Naive thymus-derived CD8-positive, alpha-beta T cell (primary cell): ENCODE measurements at places on chromosomes 2 and 18.

DNA sequence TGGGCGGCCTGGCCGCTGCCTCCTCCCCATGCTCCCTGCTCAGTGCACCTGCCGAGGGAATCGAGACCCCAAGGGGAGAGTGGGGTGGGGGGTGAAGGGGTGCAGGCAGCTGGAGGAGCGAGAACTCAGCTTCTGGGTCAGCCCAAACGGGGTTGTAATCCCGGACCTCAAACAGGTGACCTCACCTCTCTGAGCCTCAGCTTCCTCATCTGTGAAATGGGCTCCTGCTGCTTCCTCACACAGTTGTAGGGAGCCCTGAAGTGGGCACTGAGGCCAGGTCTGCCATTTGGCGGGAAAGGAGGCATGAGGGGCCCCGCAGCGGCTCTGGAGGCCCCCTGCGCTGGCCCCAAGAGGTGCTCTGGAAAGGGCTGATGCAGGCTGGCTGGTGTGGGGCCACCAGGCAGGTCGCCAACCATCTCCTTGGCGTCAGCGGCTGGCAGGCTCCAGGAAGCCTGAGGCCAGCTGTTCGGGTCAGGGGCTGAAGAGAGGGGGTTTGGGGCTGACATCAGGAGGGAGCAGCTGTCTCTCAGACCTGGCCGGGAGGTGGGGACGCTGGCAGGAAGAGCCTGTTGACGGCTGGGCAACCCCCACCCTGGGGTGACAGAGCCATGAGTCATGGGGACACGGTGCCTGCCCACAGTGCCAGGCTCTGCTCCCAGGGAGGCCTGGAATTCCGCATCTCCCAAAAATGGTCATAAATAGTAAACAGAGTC lies 4.9 kb downstream of the KLHL30 start:
- DNase-seq: no peak

- DNase-seq: no peak
These were observed 73.8 kb downstream of the KIF5C start for GRCh38 chr2:148948868-148949267.

DNA sequence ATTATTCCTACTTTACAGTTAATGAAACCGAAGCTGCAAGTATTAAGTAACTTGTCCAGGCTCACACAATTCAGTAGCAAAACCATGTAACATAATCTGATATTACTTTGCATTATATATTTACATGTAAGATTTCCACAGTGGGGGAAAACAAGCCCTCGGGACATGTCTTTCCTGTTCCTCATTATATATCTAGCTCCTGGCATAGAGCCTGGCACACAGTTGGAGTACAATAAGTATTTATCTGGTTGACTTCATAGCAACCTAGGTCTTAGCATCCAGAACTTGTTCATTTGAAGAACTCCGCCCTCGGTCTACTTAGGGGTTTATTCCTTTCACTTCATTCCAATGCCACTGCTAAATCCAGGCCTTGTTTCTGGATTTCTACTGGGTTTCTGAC lies 1.6 kb upstream of the RBM45 start:
- no peak for DNase-seq

DNA sequence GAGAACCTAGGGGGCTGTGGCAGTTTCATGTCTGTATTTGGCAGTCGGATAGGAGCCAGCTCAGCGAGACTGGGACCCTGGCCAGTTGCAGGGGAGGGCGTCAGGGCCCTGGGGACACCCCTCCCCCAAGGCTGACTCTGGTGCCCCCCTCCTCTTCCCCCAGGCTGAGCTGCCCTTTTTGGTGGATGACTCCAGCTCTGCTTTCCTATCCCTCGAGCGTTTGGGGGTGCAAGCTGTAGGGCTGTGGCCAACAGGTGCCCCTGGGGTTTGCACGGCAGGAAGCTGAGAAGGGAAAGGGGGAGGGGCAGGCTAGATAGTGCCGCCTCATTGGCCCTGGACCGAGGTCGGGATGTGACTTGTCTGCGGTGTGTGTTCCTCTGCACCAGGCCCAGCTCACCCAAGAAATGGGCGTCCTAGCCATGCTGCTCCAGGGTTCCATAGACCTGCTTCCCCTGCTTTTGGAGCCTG lies 26.4 kb downstream of the SPEG start:
- no peak for DNase-seq

GRCh38 chr2:111624411-111625156 lies 259.4 kb downstream of the ANAPC1 start:
- no peak for DNase-seq

- DNase-seq: no peak
These were observed 45.8 kb downstream of the TCF7L1 start for GRCh38 chr2:85178980-85179411.

DNA sequence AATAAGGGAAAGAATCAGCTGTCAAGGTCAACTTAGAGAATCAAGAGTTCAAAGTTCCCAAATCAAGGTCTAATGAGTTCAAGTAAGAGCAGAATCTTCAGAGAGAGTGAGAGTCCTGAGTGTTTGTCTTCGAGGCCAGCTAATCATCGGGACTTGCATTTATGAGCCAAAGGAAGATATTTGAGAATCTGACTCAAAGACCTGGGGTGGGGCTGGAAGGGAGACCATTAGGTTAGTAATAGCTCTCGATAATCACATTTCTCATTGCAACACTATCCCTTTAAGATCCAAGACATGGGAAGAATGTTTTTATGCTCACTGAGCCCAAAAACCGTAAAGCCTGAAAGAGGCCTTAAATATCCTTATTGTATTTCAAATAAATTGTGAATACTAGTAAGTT lies 72.0 kb upstream of the FSHR start:
- no peak for DNase-seq

GRCh38 chr2:70830366-70830765 lies 5.2 kb downstream of the CD207 start:
- DNase-seq: no peak

DNA sequence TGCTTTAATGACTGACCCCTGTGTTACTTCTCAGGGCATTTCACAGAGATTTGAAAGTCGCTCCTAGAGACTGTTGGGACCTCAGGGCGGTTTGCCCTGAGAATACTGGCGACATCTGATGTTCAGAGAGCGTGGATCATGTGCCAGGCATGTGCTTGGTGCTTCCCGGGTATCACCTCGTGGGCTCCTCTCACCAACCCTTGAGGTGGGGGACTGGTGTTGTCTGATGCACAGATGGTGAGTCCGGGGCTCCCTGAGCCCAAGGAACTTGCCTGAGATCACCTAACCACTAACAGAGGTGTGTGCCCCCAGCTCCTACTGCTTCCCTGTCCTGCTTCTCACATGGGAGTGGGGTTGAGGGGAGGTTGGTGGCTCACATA lies 16.2 kb downstream of the ATOH8 start:
- no peak for DNase-seq

- DNase-seq: no peak
These were observed 166.6 kb upstream of the HNMT start for GRCh38 chr2:137797641-137798040.

GRCh38 chr2:40430776-40431599 lies 20.9 kb downstream of the SLC8A1 start:
- no peak for DNase-seq

DNA sequence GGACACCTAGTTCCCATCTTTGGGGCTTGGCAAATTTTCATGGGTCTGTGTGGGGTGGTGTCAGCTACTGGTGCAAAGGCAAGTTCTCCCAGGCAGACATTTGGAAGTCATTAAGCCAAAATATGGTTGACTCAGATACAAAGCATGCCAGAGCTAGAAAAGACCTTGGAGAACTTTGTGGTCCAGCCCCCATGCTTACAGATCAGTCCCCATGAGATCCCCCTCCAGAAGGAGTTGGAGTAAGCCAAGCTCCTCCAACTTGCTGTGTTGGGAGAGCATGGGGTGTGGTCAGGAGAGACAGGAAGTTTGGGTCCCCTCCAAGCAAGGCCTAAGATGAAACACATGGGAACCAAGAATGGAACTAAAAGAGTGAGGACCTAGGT lies 224.5 kb downstream of the CYP26B1 start:
- DNase-seq: no peak

DNA sequence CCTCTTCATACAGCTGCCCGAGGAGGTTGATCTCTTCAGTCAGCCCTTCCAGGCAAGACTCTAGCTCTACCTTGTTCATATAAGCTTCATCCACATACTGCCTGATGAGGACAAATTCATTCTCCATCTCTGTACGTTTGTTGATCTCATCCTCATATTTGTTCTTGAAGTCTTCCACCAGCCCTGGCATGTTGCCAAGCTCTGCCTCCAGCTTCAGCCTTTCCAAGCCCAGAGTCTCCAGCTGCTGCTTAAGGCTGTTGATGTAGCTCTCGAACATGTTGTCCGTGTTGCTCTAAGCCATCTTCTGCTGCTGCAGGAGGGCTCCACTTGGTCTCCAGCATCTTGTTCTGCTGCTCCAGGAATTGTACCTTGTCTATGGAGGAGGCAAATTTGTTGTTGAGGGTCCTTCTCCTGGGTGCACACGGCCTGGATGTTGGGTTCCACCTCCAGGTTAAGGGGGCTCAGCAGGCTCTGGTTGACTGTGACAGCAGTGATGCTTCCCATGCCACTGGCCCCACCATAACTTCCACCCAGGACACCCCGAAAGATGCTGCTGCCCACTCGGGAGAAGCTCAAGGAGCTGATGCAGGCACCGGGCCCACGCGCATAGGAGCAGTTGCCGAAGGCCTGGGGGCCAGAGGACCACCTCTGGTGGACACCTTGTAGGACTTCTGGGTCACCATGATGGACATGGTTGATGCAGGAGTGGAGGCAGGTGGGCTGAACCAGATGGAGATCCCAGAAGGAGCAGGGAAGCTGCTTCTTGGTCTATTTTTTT lies 30.3 kb downstream of the ICA1L start:
- DNase-seq: no peak

- no peak for DNase-seq
These were observed 19.9 kb upstream of the SCYGR1 start for GRCh38 chr2:227407591-227408151.

- DNase-seq: no peak
These were observed 75.4 kb upstream of the GRB14 start for GRCh38 chr2:164696634-164697033.

DNA sequence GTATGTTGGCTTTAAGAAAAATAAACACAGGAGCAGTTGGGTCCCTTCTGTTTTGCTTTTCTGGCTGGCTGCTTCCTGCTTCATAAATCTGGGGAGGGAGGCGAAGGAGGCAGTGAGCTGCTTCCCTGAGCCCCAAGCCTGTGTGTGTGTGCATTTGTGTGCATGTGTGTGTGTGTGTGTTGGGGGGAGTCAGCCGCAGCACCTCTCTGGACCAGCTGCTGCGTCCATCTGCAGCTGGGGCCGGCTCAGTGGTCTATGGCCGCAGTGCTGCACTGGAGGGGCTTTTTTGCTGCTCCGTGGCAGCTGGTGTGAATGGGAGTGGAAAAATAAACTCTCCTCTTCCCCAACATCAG lies 192.3 kb downstream of the RNF144A start:
- DNase-seq: no peak

DNA sequence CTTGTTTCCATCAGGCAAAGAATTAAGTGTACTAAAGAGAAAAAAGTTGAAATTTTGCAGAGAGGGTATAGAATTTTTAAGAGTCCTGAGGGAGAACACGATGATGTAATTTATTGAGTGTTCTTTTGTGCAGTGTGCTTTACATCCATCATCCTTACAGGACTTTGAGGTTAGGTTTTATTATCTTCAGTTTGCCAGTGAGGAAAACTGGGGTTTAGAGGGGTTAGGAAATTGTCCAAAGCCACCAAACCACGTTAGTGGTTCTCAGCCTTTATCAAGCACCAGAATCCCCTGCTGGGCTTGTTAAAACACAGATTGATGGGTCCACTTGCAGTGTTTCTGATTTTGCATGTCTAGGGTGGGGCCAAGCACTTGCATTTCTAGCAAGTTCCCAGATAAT lies 277.5 kb downstream of the KCNS3 start:
- no peak for DNase-seq

GRCh38 chr2:107570876-107571275 lies 255.8 kb upstream of the RGPD4 start:
- DNase-seq: no peak

DNA sequence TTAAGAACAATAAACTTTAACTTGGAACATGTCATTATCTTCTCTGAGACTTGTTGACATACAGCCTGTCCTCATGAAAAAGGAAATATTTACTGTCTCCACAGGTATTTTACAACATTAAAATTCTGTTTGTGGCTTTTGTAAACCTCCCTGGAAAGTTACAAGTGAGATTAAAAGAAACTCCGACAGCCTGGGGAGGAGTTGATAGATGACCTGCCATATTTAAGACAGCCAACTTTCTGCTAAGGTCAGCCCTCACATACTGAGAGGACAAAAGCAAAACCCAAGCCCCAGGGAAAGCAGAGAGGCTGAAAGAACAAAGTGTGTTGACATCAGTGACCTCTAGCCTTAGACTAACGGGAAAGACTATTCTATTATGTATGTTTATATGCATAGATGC lies 350.2 kb downstream of the RIT2 start:
- no peak for DNase-seq

GRCh38 chr2:46982351-46983064 lies 66.9 kb upstream of the MCFD2 start:
- DNase-seq: no peak

- DNase-seq: no peak
These were observed 89.1 kb downstream of the ETAA1 start for GRCh38 chr2:67486041-67486796.

- DNase-seq: no peak
These were observed 608.5 kb downstream of the RNF144A start for GRCh38 chr2:7525746-7526145.

GRCh38 chr2:56624181-56624580 lies 440.4 kb downstream of the CCDC85A start:
- no peak for DNase-seq

DNA sequence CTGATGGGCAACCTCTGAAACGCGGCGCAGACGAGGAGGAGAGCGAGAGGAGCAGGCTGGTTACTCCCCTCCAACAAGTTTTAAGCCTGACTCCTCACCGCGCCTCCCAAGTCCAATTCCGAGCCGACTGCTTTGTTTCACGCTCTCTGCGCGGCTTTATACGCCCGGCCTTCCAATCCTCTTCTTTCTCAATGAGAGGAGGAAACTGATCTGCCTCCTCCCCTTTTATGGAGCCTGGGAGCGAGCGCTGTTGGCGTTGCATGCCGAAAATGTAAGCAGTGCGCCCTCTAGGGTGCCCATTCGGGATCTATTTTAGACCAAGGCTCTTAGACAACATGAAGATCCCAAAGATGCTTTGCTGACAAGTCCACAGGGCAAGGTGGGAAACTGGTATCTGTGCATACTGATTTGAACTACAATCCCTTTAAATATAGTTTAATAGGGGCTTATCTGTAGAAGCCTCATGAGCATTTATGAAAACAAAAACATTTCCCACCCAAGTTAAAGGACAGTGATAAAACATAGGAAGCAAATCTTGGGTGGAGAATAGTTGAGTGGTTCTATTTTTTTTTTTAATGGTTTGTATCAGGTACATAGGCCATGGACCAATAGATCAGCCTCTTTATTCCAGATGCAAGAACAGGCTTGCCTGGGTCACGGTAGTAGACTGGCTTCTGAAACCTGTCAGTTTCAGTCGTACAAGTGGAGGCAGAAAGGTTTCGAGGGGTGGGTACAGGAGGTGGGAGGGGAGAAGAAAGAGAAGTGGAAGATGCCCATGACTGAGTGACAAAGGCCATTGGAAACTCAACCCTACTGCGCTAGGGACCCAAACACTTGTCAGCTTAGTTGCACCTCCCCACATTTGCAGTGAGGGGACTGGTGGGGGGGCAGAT lies at the start of gene RND3:
Gene RND3 (minus strand): TSS at position 131 of the 893 bp plus-strand sequence. CDS start 250 bp downstream, outside the sequence.
- DNase-seq: no peak

GRCh38 chr2:121884078-121884477 lies 128.6 kb downstream of the TSN start:
- no peak for DNase-seq

- DNase-seq: no peak
These were observed 453.9 kb upstream of the TRIB2 start for GRCh38 chr2:12262681-12263436.
